ENCODE measurements at places on chromosomes 11 and 22.

- no peak for DNase-seq
These were observed 27.4 kb downstream of the OTOG start for GRCh38 chr11:17574141-17575091.

GRCh38 chr11:107549253-107549953, 16.1 kb downstream of the ALKBH8 start:
- DNase-seq, result no peak

DNA sequence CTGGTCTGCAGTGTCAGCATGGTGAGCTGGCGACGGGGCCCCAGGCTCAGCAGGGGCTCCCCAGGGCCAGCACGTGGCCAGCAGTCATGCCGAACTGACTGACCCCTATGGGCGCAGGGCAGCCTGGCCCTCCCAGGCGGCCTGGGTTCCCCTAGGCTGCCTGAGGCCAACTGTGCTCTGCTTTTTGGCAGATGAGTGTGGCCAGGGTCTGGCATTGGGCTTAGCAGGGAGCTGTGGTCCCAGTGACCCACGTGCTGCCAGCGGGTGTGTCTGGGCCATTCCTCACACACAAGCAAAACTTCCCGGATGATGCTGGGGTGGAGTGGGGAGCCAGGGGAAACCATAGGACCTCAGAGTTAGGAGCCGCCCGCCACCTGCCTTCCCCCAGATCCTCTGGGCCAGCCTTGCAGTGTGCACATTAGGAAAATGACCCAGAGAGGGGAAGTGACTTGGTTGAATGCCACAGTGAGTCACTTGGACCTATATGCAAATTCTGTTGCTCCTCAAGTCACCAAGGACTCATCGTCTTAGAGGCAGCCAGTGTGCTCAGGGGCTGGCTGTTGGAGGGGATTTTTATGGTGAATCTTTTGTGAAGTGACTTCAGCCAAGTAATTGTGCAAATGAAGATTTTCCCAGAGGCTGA, 6.5 kb downstream of the ADORA2A start:
- DNase-seq, result no peak

DNA sequence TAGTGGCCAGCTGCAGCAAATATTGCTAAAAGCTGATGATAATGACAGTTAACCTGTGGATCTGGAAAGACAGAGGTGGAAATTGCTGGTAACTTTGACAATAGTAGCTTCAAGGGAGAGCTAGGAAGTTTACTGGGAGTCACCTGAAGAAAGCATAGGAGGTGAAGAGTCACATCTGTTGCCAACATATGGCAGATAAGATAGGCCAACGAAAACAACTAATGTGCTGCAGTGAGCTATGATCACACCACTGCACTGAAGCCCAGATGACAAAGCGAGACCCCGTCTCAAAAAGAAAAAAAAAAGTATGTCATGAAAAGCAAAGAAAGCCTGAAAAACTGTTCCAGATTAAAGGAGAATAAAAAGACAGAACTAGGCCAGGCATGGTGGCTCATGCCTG, 4.3 kb upstream of the PRDM10 start:
- DNase-seq, result no peak

- no peak for DNase-seq
These were observed 450 bp downstream of the MAP4K2 start for GRCh38 chr11:64802370-64803157.

- DNase-seq, result no peak
These were observed 7.3 kb downstream of the PAX6 start for GRCh38 chr11:31803813-31804311.

DNA sequence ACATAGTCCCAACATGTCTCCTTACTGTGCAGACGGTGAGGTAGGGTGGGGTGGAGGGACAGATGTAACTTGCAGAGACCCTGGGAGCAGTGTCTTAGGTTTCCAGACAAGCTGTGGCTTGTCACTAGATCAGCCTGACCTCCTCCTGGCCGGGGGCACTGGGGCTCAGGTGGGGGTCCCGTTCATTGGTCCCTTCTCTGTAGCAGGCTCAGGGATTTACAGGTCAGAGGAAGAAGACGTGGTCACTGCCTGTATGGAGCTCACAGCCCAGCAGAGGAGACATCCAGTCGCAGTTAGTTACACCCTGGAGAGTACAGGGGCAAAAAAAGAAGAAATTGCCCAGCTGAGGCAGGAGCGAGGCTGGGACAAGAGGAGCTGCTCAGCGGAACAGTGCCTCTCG, 22.0 kb upstream of the TUB start:
- no peak for DNase-seq

DNA sequence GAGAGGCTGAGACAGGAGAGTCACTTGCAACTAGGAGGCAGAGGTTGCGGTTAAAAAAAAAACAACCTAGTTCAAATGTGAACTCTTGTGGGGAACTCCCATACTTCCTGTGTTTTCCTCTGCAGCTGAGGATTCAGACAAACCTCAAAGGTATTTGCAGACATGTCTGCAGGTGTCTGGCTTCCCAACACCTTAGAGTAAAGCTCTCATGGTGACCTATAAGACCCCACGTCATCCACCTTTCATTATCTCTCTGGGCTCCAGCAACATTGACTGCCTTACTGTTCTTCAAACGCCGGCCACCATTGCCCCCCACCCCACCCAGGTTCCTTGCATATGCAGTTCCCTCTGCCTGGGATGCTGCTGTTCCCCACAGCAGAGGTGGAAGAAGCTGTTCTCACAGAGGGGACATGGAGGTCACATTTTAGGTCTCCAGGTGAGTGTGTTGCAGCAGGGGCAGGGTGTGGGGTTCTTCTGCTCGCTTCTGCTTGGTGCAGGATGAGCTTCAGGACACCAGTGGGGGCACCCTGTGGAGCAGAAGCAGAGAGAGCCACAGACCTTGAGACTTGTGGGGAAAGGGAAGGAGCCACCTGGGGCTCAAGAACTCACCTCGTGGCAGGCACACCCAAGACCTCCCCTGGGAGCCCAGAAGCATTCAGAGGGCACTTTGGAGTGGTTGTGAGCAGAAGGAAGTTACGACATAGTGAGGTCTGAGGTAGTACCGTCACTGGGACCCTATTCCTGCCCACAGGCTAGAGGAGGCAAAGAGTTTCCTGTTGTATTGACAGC, 203.2 kb downstream of the CSNK2A3 start:
- no peak for DNase-seq

DNA sequence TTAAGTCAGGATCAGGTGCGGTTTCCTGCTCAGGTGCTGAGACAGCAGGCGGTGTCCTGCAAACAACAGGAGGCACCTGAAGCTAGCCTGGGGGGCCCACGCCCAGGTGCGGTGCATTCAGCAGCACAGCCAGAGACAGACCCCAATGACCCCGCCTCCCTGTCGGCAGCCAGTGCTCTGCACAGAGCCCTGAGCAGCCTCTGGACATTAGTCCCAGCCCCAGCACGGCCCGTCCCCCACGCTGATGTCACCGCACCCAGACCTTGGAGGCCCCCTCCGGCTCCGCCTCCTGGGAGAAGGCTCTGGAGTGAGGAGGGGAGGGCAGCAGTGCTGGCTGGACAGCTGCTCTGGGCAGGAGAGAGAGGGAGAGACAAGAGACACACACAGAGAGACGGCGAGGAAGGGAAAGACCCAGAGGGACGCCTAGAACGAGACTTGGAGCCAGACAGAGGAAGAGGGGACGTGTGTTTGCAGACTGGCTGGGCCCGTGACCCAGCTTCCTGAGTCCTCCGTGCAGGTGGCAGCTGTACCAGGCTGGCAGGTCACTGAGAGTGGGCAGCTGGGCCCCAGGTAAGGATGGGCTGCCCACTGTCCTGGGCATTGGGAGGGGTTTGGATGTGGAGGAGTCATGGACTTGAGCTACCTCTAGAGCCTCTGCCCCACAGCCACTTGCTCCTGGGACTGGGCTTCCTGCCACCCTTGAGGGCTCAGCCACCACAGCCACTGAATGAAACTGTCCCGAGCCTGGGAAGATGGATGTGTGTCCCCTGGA, at the start of gene MYO7A:
MYO7A (plus strand) TSS at position 327 of the 772 bp plus-strand sequence. CDS start 2,389 bp downstream, outside the sequence.
- DNase-seq, result no peak

GRCh38 chr11:47982616-47983015, 2.3 kb downstream of the PTPRJ start:
- no peak for DNase-seq

GRCh38 chr11:70078095-70078780, at the start of gene ANO1:
Gene ANO1, plus strand, starts transcription at chr11:70078317. Its CDS starts 290 bp downstream, at chr11:70078607.
- no peak for DNase-seq

- no peak for DNase-seq
These were observed 560.1 kb upstream of the FAT3 start for GRCh38 chr11:91664521-91664920.

GRCh38 chr22:38262051-38262795, 10.6 kb downstream of the TMEM184B start:
- no peak for DNase-seq

GRCh38 chr22:41302811-41303210, 1.5 kb downstream of the ZC3H7B start:
- no peak for DNase-seq

GRCh38 chr11:126511475-126512115, 156.1 kb downstream of the ST3GAL4 start:
- DNase-seq, result no peak

- no peak for DNase-seq
These were observed 443 bp upstream of the CELF1 start for GRCh38 chr11:47553406-47553743.
